ENCODE measurements at places on chromosomes 2 and 18.

DNA sequence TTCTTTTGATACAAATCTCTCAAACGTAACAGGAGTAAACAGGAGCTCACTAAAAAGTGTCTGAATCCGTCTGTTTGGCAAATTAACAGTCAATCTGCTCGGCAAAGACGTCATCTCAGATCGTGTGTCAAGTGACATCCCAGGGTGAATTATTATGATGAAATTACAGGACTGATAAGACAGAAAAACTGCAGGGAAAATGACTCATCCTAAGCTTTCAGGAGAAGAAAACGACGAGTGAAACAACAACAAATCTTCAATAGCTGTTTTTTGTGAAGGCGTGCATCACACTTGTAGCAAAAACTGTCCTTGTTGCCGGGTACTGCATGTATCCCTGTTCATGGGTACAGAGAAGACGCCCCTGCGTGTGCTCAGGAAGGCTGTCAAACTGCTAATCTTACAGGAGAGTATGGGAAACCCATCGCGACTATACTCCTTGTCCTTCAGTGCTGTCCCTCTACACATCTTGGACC lies 24.9 kb downstream of the EPB41L3 start:
- DNase-seq: no peak

- DNase-seq: no peak
These were observed 819 bp upstream of the NCOA1 start for GRCh38 chr2:24490181-24490689.

DNA sequence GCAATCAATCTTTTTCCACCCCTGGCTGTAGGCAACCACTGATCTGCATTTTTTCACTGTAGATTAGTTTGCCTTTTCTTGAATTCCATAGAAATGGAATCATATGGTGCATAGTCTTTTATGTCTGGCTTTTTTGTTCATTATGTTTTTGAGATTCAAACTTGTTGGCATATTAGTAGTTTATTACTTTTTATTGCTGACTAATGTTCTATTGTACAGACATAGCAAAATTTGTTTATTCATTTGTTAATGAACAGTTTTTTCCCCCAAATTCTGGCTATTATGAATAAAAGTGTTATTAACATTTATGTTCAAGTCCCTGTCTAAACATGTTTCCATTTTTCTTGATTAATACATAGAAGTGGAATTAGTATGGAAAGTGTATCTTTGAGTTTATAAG lies 21.4 kb upstream of the WDSUB1 start:
- no peak for DNase-seq

DNA sequence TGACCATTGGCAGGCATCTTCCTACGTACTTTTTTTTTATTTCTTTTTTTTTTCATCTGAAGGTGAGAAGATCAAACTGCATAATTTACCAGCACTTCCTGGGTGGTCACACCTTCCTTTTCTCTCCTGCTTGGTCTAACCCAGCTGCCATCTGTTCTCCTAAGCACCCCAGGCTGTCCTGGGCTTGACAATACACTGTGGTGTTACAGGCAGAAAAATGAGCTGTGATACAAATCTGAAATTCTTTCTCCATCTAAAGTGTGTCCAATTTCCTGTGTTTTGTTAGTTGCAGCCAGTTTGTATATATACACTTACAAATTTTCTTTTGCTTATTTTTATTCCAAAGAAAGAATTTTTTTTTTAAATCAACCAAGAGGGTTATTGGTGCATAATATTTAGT lies 786.0 kb upstream of the ZEB2 start:
- no peak for DNase-seq

- DNase-seq: peak; percentile 56
These were observed 74.2 kb downstream of the HS1BP3 start for GRCh38 chr2:20576598-20577115.

DNA sequence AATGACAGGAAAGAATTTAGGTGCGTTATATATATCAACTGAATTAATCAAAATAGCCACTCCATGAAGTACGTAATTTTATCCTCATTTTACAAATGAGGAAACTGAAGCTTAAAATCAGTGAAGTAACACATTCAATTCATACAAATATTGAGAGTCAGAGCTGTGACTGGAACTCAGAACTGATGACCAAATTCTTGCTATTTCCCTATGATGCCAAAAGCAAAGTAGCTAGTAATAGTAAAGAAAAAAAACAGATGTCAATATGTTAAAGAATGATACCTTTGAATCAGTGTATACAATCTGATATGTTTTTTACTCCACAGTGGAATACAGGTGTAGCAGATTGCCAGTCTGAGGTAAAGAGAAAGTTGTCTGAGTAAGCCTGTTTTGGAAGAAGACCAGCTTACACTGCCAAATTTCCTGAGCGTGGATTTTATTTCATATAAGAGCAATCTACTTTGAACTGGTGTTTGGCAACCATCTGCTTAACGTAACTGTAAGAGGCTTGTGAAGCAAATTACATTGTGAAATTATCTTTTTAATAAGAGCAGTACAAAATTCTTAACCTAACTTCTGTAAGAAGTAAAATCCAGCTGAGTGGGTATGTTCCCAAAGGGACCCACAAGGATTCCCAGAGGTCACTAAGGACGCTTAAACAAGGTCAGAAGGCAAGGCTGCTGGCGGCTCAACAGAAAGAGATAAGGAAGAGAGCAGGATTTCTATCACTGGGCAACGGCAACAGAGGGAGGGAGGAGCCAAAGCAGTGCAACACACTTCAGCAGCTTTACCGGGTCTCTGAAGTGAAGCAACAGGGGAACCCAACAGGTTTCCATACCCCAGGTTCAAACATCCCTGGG lies 85.6 kb downstream of the IKZF2 start:
- no peak for DNase-seq

GRCh38 chr2:240858321-240858720 lies 10.3 kb upstream of the AGXT start:
- DNase-seq: no peak

- no peak for DNase-seq
These were observed 12.8 kb upstream of the ONECUT2 start for GRCh38 chr18:57422313-57422872.

GRCh38 chr2:47357483-47357882 lies 45.5 kb upstream of the MSH2 start:
- no peak for DNase-seq

- DNase-seq: no peak
These were observed 48.6 kb downstream of the MYO7B start for GRCh38 chr2:127584047-127584446.

DNA sequence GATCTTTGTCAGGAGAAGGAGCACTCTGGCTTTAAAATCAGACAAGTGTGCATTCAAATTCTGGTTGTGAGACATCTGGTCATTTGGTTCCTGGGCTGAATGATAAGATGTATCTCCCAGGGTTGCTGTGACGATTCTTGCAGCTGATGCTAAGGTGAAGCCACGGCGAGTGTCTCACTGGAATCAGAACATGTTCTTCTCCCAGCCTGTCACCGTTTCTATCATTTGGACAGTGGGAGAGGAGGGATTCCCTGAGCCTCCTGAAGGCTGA lies 68.3 kb downstream of the NCK2 start:
- DNase-seq: no peak

- DNase-seq: no peak
These were observed 694.6 kb downstream of the CPS1 start for GRCh38 chr2:211251016-211251415.

DNA sequence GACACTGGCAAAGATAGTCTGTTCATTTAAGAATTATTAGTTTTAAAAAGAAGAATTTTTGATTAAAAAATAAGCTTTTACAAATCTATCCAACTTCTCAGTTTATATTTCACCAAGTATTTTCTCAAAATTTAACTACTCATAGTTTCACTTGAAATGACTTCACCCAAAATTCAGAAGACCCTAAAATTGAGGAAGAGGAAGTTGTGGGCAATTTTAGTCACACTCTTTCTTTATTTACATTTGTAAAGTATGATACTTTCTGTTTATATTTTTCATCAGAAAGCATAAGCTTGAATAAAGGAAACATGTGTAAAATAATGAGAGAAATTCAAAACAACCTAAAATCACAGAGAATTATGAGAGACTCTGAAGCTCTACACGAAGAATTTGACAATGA lies 278.8 kb upstream of the MEIS1 start:
- no peak for DNase-seq

GRCh38 chr2:12555012-12555645 lies 161.6 kb upstream of the TRIB2 start:
- DNase-seq: peak; percentile 41

- DNase-seq: no peak
These were observed 46.5 kb downstream of the KCNIP3 start for GRCh38 chr2:95343429-95344214.

DNA sequence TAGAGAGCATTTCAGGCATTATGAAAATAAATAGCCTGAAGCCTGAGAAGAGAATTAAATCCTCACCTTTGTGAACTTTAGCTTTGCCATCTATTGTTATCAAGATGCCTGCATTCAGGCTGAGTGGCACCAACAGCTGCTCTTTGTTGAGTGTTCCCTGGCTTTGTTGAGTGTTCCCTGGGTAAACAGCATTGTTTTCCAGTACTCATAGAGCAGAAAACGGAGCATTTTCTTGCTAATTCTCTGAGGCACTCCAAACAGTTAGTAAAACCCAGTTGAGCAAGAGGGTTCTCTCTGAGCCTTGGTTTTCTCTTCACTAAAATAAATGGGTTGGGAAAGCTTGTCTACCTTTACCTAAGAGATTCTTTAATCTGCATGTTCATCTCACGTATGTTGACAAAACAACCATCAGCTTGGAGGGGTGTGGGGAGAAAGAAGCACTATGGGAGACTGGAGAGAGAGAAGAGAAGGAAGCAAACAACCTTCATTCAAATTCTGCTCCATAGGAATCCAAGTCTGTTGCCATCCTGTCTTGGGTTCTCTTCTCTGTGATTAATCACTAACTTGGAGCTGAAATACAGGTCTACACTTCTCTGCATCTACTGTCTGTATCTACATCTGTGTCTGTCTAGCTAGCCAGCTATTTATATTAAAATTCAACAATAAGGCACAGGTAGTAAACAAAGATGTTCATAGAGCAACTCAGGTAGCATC lies 567.0 kb upstream of the SOX11 start:
- no peak for DNase-seq

DNA sequence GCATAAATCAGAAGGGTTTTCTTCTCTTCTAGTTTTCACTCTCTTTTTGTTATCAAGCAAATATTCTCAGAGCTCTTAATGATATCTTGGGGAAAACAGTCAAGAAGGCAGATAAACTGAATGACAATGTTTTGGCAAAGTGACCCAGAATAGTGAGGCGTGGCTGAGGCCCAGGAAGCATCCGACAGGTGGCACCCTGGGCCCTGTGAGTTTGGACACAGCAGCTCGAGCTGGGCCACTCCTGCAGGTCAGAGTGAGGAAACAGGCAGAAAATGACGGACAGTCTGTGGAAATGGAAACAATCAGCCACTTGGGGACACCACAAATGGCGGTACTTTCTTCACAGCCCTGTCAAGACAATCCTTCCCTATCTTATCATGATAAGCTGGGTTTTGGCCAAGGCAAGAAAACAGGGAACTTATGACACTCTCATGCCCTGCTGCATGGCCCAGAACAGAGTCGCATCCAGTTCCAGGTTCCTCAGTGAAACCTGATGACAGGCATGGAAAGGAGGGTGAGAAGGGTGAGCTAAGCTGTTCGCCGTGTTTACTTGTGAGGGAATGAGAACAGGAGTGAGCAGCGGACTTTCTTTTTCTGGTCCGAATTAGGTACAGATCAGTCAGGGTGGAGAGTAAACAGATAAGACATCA lies 32.1 kb downstream of the MRPL44 start:
- DNase-seq: no peak

DNA sequence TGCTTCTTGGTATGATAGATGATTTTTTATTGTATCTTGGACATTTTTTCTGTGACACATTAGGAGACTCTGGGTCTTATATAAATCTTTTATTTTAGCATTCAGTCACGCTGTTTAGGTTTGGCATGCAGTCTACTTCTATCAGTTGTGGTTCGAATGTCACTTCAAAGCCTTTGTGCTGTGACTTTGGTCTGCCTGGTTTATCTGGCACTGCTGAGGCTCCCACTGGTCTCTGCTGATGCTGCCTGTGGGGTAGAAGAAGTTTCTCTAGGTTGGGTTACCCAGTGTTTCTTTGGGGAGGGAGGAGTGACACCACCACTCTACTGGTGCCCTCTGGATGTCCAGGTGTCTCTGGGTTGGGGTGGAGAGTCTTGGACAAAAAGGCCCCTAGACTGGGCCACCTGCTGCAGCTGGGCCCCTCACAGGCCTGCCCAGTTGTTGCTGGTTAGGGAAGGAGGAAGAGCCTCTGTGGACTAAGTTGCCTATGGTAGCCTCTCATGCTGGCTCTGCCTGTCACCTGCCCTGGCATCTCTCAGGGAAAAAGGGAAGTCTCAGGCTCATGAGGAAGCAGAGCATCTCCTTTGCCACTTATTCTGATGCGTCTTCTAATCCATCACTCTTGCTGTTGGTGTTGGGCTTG lies 115.4 kb upstream of the HS6ST1 start:
- DNase-seq: no peak

- DNase-seq: no peak
These were observed 38.4 kb downstream of the SPC25 start for GRCh38 chr2:168851674-168852320.

GRCh38 chr2:37414470-37414949 lies 70.1 kb downstream of the QPCT start:
- DNase-seq: no peak

DNA sequence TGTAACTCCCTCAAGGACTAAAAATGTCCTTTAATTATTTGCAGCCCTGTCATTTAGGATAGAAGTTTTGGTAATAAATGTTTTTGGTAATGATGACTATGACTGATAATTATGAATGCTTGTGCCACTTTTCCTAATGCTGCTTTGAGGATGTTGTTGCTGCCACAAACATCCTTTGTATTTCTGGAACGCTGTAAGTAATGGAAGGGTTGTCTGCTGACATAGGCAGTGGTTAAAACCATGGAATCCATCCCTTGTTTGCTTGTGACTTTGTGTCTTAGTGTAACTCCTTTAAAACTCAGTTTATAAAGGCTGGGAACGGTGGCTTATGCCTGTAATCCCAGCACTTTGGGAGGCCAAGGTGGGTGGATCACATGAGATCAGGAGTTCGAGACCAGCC lies 19.8 kb upstream of the LPIN2 start:
- DNase-seq: no peak

DNA sequence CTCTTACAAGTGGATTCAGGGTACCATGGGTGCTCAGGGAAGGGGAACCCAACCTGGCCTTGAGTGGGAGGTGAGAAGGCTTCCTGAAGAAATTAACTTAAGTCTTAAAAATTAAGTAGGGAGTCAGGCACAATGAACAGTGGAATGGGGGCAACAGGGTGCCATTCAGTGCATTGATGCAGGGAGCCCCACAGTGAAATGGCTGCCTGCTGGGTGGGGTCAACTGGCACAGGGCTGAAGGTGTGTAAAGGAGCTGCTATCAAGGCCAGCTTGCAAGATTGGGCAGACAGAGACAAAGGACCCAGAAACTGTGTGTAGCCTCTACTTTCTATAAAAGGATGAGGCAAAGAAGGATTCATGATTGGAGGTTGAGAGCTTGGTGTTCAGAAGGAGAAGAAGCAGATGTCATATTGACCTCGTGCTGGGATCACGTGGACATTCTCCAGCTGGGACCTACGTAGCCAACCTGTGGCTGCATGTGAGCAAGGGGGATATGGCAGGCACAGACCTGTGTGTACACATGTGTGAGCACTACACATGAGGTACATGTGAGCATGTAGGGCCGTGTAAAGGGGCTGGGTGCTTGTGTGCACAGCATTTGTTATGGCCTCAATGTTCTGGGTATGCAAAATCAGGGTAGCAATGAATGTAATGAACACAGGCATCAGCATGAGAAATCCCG lies 209.5 kb upstream of the HAAO start:
- no peak for DNase-seq

- no peak for DNase-seq
These were observed 48.7 kb upstream of the FZD7 start for GRCh38 chr2:201984800-201985525.
